ENCODE measurements at places on chromosomes 5 and 9. TPM values are rescaled to one million over a fixed set of nuclear protein-coding genes. Genes with fewer than 3 reads are reported as not detected.
A peak's percentile ranks its signal among the peaks of the same experiment; 100 is the strongest.

The FYB1 gene
- not detected for total RNA-seq

The C9orf50 gene
- not detected for total RNA-seq

The HK3 gene
- not detected for total RNA-seq

The SPATA6L gene
- total RNA-seq = 0.28 TPM

- DNase-seq = no peak
Measured at GRCh38 chr5:132687995-132688394, 14.2 kb downstream of the IL4 start.

- no peak for DNase-seq
Measured at GRCh38 chr5:159120446-159120845, 20.7 kb upstream of the EBF1 start.

DNA sequence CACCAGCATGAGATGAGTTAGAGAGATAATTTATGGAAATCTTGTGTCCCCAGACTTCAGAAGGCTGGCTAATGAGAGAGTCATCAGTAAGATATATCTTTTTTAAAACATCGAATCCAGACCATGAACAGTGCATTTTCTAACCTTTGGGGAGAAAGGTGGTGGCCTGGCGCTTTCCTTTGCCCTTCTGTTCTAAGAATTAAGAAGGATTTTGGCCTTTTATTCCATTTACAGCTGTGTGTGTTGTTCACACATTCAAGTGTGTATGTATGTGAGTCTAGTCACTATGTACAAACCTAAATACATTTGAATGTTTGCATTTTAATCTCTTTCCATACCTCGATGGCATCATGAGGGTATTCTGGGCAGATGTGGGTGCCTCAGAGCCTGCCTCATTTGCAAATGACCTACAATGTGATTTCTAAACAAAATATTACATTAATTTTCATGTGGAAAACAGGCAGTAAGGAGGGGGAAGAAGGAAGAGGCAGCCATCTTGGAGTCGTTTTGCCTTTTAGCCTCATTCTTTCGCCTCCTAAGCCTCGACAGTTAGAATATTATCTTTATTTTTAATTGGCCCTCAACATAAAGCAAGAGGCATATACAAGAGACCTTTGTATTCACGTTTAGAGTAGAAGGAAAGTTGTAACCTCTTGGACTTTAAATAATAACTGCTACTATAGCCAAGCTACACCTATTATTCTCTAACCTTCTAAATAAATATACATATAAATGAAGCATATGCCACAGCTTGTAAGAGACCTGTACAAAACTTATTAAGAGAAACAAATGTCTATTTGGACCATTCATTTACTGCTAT is 125.3 kb upstream of the TMEM161B start:
- no peak for DNase-seq

GRCh38 chr5:56493766-56494165 is 260.6 kb upstream of the ANKRD55 start:
- no peak for DNase-seq

DNA sequence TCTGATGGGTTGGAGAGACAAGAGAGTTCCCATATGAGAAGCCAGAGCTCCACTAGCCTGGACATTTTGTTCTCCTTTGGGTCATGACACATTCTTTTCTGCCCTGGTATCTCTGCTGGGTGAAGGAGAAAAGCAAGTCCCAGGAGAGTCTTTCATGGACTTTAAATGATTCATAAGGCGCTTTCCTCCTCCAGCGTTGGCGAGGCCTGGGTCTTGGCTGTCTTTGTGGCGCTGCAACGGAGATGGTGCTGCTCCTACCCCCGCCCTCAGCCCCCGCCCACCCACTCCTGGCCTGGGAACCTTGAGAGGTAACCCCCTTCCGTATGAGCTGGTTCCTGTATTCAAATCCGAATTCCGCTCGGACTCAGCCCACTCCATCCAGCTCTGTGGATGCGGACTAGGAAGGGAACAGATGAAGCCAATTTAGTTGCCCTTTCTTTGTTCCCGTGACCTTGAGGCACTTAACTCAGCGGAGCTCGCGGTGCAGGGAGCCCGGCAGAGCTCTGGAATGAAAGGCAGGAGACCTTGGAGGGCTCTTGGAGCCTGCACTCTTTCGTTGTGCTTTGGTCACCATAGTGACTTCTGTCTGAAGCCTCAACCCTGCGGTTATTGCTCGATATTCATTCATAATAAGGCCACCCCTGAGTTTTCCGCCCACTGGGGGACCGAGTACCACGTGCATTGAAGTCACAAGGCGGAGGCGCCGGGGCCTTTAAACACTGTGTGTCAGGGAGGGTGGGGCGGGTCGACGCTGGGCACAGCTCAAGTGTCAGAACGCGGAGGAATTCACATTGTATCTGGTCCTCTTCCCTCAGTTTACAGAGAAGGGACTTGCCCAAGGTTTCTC is 14.0 kb upstream of the PWWP2A start:
- no peak for DNase-seq

DNA sequence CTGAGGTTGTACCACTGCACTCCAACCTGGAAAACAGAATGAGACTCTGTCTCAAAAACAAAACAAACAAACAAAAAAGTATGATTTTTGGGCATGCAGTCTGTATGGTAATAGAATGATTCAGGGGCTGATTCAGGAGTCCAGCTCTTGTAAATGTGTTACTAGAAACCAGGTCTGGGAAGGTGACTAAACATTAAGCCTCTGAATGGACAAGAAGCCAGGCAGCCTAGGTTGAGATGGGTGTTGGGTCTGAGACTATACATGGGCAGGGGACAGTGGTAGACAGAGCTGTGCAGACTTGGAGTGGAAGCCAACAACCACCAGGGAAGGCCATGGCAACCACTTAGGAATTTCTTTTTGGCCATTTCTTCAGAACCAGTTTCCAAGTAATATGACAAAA is 64.9 kb upstream of the TLE1 start:
- DNase-seq = peak; percentile 22

- DNase-seq = peak; percentile 70
Measured at GRCh38 chr9:116152390-116152789, 1.2 kb upstream of the PAPPA start.

DNA sequence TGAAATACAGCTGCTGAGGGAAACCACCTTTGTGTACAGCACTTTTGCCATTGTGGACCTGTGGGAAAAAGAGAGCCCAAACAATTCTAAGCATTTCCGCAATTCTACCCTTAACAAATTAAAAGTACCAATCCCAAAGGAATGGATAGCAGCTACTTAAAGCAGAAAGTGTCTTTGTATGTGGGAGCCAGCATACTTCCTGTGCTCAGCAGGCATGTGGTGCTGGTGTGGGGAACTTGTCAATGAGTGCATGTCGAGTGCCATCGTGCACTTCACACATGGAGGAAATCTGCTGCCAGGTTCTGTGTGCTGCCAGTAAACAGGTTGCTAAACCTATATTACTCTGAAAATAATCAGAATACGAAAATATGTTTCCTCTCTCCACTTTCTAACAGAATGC is 399.0 kb downstream of the LRRC70 start:
- no peak for DNase-seq

DNA sequence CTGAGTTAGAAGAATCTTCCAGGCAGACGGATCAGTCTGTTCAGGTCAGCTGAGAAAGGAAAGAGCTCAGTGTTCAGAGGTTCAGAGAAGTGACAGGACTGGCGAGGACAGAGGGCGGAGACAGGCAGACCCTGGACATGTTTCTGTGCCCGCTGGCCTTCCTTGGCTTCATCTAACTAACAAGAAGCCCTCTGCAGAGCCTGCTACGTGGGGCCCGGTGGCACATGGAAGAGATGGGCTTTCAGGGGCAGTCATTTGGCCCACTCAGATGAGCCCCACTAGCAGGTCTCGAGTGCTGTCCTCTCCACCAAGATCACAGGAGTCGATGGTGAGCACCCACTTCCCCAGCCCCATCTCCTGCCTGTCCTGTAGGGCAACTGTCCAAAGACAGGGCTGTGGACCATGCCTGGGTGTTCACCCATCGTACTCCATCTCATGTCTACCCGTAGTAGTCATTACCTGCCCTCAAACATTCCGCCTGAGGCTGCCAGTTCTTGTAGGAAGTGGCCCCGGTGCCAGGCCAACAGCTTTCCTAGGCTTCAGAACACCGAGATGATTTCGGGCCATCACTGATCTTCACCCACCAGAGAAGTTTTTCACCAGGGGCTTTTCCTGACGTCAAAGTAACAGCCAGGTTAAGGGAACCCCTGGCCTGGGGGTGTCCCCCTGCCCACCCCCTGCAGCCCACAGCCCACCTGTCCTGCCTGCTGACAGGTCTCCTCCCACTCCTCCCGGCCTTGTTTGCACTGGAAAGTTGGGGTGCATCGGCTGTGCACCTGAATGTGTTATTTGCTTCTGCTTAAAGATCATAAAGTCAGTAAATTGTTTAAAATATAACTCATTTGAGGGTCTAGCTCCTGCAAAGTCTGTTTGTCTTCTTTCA is 14.0 kb downstream of the IRX2 start:
- DNase-seq = no peak

- no peak for DNase-seq
Measured at GRCh38 chr9:83698976-83699585, 8.7 kb downstream of the UBQLN1 start.

- no peak for DNase-seq
Measured at GRCh38 chr9:132833550-132834121, 44.4 kb downstream of the AK8 start.

DNA sequence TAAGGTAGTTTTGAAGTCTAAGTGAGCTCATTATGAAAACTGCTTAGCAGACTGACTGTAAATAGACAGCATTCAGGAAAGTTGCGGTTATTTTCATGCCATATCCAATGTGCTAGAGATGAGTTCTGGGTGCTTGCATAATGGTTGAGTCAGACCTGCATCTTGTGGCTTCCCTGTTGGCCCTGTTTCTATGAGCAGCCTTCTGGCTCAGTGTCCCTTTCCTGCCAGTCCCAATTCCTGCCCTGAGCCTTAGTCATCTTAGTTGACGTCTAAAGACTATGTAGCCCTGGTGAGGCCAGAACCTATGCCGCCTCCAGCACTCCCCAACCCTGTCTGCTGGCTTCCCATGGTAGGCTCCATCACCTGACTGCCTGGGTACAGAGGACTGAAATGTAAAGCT is 76.3 kb upstream of the TNFSF8 start:
- DNase-seq = peak; percentile 83

- DNase-seq = no peak
Measured at GRCh38 chr5:88967633-88968585, 84.9 kb upstream of the MEF2C start.

DNA sequence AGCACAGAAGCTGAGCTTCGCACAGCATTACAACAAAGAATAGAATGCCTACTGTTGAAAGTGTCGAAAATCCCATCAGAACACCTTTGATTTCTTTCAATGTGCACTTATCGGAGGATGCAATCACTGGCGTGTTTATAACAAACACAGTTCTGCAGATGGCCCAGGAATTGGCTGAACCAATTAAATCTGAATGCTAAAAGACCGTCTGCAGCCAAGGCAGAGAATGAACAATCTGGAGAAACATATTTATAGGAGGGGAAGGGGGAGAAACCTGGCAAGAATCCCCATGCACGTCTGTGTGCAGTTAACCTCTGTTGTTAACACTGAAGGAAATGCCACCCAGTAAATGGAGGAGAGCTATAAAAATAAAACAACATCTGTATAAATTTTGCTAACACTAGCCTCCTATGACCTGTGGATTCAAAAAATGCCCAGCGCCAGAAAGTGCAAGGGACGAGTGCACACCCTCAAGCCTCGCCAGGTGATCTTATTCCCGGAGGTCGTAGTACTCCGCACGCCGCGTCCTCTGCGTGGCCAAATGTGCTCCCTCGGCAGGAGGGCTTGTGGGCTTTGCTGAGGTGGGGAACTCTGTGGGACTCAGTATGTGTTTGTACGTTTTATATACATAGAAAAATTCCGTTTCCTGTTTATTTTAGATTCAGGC is 56.8 kb downstream of the PTCH1 start:
- no peak for DNase-seq

DNA sequence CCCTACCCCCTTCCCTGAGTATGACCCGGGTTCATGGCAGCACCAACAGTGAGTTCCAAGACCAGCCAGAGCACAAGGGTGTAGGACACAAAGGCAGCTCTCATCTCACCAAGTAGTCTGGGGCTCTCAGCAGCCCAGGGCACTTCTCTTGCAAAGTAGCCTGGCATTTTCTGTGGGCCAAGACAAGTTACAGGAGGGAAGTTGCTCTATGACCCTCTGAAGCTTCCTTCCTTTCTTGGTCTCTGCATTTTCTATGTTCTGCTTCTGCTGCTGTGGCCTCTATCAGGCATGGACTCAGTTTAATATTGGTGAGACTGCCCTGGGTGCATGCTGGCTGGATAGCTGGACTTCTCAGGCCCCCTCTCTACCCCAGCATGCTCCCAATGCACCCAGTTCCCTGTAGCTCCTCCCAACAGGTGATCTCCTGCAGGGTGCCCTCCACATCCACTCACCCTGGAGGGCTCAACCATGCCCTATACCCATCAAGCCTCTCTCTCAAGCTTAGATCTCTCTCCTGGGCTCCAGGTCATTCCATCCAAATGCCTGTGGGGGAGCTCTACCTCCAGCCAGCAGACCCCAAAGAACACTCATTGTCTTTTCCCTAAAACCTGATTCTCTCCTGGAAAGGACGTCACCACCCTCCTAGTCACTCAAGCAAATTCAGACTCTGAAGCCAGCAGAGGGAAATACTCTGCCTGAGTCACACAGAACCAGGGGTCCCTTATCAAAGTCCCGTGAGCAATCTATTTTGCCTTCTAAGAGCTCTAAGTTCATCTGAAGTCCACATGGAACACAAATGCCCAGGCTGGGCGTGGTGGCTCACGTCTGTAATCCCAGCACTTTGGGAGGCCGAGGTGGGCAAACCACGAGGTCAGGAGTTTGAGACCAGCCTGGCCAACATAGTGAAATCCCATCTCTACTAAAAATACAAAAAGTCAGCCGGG is 13.8 kb downstream of the TBC1D2 start:
- no peak for DNase-seq

GRCh38 chr5:135977375-135977928 is 22.7 kb upstream of the LECT2 start:
- peak; percentile 30 for DNase-seq

All from IMR-90 (cell line).